ENCODE measurements at places on chromosomes 7 and 10.

DNA sequence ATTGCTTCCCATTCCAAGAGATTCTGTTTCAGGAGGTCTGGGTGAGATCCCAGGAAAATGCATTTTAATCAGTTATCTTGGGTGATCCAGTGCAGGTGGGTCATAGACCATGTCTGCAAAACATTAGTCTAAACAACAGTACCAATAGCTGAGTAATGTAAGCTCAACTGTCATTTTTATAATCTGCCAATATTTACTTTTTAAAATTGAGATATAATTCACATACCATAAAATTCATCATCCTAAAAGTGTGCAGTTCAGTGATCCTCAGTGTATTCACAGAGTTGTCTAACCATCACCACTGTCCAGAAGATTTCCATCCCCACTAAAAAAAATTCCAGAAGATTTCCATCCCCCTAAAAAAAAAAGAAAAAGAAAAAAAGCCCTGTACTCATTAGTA, 51.0 kb downstream of the FAM204A start:
- DNase-seq = no peak

DNA sequence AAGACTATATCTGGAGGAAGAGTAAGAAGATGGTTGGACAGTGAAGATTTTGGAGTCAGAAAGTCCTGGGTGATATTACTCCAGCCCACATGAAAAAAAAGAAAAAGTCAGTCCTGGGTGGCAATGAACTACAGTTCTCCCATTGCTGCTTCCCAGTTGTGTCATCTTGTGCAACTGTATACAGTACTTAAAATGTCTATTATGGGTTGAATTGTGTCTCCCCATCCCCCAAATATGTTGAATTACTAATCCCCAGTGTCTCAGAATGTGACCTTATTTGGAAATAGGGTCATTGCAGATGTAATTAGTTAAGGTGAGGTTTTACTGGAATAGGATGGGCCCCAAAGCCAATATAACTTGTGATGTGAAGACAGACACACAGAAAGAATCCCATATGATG, 15.6 kb downstream of the SEC23IP start:
- no peak for DNase-seq

DNA sequence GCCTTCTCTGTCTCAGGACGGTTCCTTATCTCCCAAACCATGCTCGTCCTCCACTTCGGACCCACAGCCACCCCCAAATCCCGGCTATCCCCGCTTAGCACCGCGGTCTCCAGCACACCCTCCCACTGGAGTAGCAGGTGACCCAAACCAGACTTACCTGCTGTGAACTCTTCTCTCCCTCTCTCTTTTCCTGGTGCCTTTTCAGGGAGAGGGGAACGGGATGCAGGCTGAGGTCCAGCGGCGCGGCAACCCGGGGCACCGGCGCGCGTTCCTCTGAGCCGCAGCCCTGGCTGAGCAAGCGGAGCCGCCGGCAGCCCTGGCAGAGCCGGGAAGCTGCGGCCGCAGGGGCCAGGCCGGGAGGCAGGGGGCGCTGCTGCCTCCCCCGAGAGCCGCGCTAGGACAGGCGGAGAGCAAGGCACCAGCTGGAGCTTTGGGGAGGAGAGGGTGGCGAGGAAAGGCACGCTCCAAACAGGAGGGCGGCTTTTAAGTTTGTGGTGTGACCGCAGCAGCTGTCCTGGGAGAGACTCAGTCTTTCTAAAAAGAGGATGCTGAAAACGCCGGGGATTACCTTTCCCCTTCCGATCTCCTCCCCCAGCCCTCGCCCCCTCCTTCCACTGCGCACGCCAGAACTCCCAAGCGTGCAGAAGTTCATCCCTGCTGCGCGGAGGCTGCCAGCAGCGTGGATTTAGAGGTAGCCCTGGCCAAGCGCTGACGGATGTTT, at the start of gene SEMA3D:
Gene SEMA3D, minus strand, starts transcription at position 536 of the 721 bp plus-strand sequence. CDS start 65,165 bp downstream, outside the sequence.
- DNase-seq = peak; percentile 93

DNA sequence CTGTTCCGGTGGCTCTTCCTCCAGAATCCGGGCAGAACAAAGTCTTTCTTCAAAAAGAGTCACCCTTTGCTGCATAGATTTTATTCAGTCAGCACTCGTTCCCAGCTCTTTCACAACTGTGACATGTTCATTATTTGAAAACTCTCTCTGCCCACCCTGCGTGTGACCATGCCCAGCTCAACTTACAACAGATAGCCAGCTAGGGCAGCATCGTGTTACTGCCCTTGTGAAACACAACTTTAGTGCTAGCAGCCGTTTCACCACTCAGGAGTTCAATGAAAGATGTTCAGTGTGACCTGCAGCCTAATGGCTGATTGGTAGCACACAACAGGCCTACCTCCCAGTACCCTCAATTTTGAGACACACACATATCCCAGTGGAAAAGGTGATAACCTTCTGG, 57.9 kb downstream of the ZNF438 start:
- no peak for DNase-seq

- DNase-seq = no peak
Observed at GRCh38 chr7:127908430-127909258, 122.6 kb downstream of the LRRC4 start.

GRCh38 chr10:20659225-20659624, 237.9 kb downstream of the NEBL start:
- DNase-seq = no peak
